ENCODE measurements at places on chromosomes 3 and 15.

DNA sequence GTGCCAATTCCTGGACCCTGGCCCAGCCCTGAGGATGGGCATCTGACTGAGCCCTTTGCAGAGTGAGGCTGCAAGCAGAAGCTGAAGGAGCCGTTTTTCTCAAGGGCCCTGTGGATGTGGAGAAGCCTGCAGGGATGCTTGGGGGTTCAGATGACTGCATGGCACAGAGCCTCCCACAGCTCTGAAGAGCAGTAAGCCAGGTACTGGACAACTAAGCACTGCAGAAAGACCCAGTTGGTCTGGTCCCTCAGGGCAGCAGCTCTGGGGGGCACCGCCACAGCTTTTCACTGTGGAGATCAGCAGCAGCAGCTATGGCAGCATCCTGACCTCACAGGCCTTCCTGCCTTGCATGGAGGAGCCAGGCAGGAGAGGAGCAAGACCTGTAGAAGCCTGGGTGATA lies 67.6 kb downstream of the CRYGS start:
- DNase-seq, result no peak

- DNase-seq, result no peak
Measured at GRCh38 chr3:99240700-99241099, 339.2 kb upstream of the DCBLD2 start.

DNA sequence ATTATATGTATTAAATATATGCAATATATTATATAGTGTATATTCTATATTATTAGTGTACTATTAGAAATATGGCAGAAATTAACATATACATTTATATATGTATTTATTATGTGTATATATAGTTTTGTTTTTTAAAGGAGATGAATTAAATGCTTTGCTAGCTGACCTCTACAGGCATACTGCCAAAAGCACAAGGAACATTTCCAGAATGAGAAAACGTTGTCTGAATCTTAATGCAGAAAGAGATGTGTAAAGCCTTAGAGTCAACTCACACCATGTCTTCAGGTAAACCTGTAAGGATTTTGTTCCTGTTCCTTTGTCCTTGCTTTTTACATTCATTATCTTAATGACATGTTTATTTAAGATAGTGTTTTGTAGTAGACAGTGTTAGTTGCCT lies 111.9 kb downstream of the ST8SIA2 start:
- DNase-seq, result no peak

DNA sequence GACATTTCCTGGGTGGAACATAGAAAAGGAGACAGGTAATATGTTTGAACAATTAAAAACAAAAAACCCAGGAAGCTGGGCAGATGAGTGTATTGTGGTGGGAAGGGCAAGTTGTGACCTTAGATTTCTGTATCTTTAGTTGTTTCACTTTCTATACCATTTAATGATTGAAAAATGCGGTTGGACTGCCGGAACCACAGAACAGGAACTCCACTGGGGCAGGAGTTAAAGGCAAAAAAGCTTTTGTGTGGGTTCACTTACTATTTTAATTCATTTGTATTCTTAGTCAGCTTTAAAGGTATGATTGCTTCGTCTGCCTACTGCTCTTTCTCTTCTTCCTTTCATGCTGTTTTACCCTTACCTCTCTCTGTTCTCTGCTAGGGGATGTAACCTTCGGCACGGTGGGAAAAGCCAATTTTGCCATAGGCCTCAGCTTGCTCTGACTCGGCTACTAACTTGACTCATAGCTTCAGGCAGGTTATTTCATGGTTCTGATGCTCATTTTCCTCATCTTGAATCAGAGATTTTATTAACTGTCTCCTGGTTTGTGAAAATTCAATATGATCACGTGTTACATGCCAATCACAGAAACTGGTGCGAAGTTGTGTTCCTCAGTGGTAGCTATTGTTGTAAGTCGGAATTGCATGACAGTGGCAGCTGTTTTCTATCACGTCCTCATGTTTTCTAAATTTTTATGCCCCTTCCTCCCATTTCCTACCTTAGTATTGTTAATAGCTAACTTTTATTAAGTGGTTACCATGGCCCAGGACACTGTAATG lies 1.6 kb upstream of the MCTP2 start:
- DNase-seq, result peak; percentile 48

GRCh38 chr3:23590424-23591273 lies 215.1 kb upstream of the UBE2E1 start:
- no peak for DNase-seq

GRCh38 chr15:26298659-26299170 lies 435.6 kb upstream of the ATP10A start:
- no peak for DNase-seq

DNA sequence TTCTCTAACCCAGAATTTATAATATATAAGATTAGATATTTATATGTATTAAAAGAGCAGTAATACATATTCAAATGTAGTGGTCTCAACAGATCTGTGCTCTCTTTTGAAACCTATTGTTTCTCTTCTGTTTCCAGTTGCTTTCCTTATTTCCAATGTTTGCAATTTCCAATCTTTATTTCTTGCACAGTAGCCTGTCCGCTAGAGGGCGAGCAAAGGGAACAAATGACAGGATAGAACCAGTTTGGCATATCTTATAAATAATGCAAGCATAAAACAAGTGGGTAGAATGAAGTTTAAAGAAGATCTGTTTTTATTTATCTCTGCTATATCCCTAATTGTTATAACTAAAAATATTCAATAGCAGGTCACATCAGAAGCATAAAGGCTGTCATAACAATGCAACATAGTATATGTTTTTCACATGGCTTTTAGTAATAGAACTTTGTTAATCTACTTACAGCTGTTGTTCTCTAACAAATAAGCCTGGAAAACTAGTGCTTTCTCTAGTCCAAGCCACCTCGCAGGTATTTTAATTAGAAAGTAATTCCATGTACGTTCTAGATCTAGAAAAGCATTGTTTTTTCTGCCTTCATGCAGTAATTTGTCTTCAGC lies 15.1 kb upstream of the TCAIM start:
- DNase-seq, result peak; percentile 47

DNA sequence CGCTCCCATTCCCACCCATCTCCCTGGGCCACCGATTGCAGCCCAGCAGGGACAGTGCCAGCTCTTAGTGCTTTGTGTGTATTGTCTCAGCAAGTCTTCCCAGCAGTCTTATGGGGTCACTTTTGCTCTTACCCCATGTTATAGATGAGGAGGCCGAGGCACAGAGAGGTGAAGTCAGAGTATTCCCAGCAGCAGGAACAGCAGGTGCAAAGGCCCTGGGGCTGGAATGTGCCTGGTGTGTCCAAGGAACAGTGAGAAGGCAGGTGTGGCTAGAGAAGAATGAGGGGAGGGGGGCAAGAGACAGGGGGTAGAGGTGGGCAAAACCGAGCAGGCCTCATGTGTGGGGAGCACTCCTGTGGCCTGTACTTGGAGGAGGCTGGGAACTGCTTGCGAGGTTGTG lies 12.8 kb upstream of the DUSP7 start:
- no peak for DNase-seq

DNA sequence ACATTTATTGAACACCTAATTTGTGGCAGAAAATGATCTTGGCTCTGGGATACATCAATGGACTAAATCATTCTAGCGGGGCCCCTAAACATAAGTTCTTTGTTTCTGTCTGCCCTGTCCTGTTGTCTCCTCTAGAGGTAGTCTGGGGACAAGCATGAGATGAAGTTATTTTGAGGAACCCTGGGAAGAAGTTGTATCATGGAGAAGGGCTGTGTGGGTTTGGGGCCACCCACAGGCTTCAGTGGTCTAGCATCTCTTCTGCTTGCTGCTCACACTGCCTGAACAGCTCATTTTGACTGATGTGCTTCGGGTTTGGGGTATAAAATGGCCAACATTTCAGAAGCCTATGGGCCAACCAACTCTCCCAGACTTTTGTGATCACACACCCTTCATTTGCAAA lies 50.3 kb upstream of the OSBPL11 start:
- DNase-seq, result no peak

GRCh38 chr3:114081037-114081436 lies 24.5 kb downstream of the QTRT2 start:
- no peak for DNase-seq

- DNase-seq, result no peak
Measured at GRCh38 chr3:137771401-137772213, 7.5 kb downstream of the SOX14 start.

DNA sequence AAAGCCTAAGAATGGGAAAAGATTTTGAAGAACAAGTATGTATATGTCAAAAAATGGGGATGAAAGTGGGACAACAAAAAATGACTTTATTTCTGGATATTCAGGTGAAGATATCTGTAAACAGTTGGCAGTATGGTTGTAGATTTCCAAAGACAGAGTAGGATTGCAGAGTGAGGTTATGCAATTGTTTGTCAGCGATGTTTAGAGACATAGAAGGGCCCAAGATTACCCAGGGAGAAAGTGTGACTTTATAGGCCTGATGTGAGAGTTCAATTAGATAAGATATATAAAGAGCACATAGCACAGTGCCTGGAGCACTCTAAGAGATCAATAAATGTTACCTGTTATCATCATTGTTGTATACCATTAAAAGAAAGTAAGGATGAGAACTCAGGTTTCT lies 319.8 kb downstream of the DOCK3 start:
- DNase-seq, result no peak

- DNase-seq, result no peak
Measured at GRCh38 chr15:61794881-61795280, 265.4 kb downstream of the VPS13C start.

- DNase-seq, result no peak
Measured at GRCh38 chr3:133125171-133125570, 87.0 kb downstream of the TMEM108 start.

DNA sequence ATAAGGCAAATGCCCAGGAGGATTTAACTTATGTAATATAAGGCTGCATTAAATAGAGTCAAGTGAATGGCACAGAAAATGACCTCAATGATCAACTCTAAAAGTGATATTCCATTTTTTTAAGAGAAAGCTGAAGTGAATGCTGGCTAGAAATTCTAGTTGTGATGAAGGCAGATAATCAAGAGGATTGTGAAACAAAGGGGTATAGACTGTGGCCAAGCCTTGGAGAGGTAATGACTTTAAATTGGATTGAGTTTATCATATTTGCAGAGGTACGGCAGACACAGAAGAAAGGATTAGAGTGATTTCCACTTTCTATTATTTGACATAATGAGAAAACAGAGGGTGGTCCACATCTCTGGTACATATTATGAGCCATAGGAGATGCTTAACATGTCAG lies 269.2 kb downstream of the MECOM start:
- DNase-seq, result no peak

GRCh38 chr15:65470866-65471265 lies 46.6 kb downstream of the DPP8 start:
- DNase-seq, result no peak

DNA sequence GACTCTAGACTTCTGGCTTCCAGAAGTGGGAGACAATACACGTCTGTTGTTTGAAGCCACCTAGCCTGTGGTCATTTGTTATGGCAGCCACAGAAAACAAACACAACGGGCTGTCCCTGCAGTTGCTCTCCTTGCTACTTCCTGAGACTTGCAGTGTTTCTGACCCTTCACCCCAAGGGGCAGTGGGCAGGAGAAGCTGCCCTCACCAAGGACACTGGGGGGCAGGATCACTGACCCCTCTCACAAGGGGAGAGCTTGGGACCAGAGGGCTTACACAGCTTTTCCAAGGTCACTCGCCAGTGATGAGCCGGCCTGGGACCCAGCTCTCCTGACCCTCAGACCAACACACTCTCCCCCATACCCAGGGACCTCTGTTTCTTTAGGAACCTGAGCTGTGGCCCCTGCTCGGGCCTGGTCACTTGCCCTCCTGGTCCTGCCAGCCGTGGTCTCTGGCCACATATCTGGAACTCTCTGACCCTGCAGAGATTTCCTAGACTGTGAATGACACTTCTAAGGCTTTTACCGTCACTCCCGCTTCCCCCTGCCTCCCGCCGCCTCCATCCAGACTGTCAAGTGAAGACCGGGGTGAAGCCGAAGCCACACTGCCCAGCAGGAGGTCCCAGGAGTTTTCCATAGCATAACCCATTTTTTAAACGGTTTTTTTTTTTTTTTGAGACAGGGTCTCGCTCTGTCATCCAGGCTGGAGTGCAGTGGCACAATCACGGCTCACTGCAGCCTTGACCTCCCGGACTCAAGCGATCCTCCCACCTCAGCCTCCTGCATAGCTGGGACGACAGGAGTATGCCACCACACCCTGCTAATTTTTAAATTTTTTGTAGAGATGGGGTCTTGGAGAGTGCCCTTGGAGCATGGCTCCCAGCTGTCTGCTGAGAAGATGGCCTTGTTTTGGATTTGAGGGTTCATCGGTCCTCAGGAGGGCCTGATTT lies 4.4 kb downstream of the ATP2B2 start:
- no peak for DNase-seq

DNA sequence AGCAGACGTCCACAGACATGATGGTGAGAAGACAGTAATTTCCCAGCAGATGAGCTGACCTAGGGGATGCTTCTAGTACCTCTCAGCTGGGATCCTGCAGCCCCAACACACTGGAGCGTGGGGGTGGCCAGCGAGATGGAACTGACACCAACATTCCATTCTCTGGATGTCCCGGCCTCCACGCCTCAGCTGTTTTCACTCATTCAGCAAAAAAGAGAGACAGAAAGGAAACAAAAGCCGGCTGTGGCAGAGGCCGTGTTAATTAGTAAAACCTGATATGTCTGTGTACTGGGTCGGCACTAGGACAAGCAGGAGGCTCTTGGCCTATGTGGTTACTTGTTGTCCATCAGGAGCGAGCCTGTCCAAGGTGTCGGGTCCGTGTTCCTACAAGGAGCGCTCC lies 82.6 kb upstream of the MYZAP start:
- DNase-seq, result no peak

GRCh38 chr15:35000511-35000910 lies 12.4 kb upstream of the ZNF770 start:
- no peak for DNase-seq

DNA sequence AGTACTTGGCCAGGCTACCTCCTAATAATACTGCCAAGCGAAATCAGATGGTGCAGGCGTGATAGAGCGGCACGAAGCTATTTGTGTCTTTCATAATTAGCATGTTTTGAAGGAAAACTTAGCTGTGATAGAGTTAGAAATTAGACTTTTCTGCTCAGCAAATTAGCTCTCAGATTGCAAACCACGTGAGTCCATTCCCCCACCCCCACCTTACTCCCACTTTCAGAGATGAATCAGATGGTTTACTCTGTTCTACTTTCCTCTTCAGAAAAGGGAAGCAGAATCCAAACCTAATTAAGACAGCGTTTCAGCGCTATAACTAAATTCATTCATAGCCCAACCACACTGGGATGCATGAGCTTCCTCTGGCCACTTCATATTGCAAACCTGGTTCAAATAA lies 214.6 kb downstream of the SLCO3A1 start:
- no peak for DNase-seq

- DNase-seq, result no peak
Measured at GRCh38 chr3:158590223-158590622, 19.2 kb downstream of the MLF1 start.

DNA sequence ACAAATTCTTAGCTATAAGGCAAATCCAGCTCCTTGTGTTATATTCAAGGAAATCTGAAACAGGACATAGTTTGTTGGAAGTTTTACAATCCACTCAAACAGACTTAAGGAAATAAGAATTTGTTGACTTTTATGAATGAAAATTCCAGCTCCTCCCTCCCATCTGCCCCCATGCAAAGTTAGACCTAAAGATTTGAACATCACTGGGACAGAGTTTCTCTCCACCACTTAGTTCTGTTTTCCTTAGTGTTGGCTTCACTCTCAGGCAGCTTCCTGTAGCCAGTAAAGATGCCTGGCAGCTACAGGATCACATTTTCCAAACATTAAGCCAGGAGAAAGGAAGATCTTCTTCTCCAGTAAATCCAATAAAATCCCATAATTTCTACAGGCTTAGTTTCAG lies 265.0 kb downstream of the TAFA4 start:
- no peak for DNase-seq
